SJCRH30 (cell line): ENCODE measurements at places on chromosomes 3 and 15.

DNA sequence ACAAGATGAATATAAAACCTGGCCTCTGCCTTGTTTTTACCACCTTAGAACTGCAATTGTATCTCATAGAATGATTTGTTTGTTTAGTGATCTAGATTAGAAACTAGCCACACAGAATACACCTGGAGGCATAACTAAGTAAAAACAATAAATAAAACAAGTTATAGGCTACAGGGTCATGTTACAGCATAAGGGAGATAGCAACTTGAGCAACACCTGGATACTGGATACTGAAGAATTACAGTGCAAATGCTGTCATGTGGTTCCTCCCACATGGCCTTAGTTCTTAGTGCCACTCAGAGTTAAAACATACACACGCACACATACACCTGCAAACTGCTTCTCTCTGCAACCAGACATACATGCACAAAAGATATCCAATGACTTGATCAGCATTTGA, 563.4 kb upstream of the DPPA4 start:
- no peak for DNase-seq

GRCh38 chr3:170081079-170081741, 43.4 kb downstream of the GPR160 start:
- DNase-seq: no peak

DNA sequence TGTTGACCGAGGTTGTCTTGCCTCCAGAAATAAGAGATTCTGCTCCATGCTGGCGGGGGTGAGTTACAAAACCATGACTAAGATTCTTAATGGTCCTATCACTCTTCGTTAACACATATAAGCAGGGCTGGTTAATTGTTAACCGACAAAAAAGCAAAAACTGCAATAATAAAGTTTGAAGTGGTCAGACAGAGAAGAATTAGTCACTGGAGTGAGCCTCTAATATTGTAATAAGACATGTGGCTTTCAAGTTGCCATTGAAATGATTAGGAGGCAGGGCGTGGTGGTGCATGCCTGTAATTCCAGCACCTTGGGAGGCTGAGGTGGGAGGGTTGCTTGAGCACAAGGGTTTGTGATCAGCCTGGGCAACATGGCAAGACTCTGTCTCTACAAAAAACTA, 78.4 kb upstream of the NR2F2 start:
- DNase-seq: no peak

GRCh38 chr3:5485427-5485826, 297.9 kb downstream of the EDEM1 start:
- no peak for DNase-seq

DNA sequence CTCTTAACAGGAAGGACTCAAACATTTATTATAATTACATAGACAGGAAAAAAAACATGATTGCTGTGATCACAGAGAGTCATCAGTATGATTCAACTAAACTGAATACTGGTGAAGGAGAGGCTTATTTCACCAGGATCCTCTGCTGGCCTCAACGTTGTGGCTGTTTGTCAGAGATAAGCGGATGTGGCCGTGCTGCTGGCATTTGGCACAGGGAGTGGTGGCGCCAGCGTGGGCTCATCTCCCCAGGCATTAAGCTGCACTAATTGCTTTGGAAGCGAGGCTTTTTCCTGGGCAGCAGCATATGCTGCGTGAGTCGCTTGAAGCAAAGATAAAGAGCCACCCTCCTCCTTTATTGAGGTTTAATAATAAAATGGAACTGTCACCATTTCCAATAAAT, 306.7 kb downstream of the LRTM1 start:
- no peak for DNase-seq

DNA sequence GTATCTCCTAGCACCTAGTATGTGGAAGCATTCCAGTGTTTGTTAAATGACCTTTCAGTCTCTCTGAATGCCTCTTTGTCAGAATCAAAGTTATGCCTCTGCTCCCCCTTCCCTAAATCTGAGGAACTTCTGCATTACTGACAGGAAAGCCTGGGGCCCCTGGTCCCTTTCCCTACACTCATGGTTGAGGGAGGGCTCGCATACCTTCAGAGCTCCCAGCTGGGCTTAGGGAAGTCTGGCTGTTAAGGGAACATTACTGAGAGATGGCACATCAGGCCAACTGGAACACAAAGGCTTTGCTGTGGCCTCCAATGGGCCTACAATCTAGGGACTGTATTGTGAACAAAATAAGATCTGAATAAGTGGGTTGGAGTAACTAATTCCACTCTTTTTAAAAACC, 10.3 kb downstream of the PKM start:
- DNase-seq: no peak

- DNase-seq: peak; percentile 81
Measured at GRCh38 chr3:14548321-14548729, 8.2 kb upstream of the GRIP2 start.

GRCh38 chr3:174276826-174277225, 582.3 kb upstream of the NAALADL2 start:
- no peak for DNase-seq

- DNase-seq: no peak
Measured at GRCh38 chr3:195025056-195025883, 245.7 kb downstream of the XXYLT1 start.

DNA sequence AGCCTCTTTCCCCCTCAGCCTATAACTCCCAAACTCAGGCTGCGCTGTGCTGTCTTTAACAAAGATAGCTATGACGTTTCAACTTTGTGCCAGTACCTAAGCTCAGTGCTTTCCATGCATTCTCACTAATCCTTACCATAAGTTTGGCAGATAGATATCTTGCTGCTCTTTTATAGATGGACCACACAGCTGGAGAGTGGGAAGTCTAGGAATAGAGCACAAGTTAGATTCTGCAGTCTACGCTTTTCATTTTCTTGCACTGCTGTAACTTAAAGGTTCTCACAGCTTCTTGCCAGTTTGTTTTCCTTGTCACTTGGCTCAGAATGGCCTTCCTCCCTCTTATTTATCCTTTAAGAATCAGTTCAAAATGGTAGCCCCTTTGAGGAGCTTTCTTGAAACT, 468.8 kb downstream of the CNTN4 start:
- DNase-seq: no peak

GRCh38 chr15:59203008-59203407, 3.6 kb upstream of the LDHAL6B start:
- DNase-seq: no peak

GRCh38 chr3:42520336-42520735, 17.9 kb downstream of the VIPR1 start:
- DNase-seq: no peak

GRCh38 chr3:193640728-193641439, 47.9 kb downstream of the OPA1 start:
- DNase-seq: no peak

DNA sequence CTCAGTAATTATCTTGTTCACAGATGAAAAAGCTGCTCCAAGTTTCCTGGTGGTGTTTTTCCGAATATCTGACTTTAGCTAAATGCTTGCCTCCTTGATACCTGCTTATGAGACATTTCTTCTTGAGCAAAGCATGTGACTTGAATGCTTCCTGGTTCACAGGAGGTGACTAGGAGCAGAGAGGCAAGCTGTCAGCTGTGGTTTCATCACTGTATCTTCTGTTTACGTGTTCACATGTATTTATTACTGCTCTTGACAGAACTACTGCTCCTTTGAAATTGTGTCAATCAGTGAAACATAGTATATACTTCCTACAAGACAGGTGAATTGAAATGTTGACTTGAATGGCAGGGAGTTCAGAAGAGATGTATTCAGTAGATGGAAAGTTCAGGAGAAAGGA, 8.9 kb upstream of the SPPL2A start:
- no peak for DNase-seq

GRCh38 chr3:130901463-130902204, 7.8 kb downstream of the ATP2C1 start:
- DNase-seq: no peak

DNA sequence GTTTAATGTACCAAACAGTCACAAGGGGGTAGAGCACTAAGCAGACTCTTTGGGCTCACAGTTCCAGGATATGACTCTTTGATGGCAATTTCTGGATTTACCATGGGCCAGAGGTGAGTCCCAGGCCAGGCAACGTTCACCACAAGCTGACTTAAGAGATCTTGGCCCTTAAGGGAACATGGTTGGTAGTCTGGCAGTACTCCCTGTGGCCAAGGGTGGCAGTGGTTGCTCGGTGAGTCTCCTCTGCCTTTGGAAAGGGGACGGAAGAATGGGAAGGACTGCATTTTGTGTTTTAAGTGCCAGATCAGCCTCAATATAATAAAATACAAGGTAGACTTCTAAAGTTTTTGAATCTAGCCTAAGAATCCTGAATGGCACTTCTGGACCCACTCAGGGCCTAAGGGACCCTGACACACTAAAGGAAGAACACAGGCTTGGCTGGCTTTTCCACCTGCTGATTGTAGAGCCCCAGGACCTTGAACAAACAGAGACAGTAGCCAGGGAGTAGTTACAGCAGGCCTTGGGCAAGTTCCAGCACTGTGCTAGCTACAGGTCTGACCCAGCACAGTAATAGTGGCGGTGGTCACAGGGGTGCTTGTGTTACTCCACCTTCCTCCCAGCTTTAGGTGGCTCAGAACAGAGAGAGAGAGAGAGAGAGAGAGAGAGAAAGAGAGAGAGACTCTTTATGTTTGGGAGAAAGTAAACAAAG, 730.7 kb upstream of the ALCAM start:
- DNase-seq: no peak

DNA sequence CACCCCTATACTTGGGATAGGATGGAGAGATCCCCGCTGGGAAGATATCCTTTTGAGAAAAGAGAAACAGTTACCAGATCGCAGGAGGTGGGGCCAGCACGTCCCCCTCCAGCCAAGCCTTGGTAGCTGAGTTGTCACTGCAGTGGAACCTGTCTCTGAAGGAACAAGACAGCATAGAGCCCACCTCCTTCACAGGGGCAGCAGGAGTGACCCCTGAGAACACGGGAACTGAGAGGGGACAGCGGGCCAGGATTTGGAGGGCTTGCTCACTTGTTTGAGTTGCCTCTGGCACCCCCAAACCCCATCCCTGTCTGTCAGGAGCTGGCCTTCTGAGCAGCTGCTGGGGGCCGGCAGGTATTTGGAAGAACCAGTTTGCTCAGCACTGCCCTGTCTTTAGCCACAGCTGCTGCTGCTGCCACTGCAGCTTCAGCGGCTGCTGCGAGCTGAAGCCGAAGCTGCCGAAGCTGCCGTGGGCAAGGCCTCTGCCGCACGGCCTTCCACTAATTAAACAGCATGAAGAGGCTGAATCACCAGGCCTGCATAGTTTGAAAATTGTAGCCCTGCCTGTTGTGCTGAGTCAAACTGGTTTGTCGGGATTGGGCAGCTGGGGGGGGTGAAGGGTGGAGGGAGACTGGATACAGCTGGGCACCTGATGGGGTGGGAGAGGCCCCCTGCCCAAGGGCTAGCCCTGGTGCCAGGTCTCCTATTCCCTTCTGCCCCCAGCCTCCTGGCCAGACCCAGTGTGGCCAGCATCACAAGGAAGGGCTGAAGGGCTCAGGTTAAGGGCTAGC, 4.0 kb downstream of the EPHB3 start:
- DNase-seq: peak; percentile 72

DNA sequence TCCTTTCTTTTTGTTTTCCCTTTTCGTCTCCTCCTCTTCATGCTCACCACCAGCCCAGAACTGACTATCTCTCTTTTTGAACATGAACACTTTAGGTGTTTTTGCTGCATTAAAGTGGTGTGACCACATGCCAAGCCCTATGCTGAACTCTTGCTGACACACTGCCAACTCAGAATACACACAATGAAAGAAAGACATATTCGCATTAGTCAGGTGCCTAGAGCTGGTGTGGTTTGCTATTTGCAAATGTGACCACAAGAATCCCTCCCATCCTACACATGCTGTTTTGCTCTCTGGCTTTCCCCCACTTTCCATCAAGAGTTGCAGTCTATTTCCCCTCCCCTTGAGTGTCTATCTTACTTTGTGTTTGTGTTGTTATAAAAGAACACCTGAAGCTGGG, 967.8 kb upstream of the CFAP20DC start:
- DNase-seq: peak; percentile 10

DNA sequence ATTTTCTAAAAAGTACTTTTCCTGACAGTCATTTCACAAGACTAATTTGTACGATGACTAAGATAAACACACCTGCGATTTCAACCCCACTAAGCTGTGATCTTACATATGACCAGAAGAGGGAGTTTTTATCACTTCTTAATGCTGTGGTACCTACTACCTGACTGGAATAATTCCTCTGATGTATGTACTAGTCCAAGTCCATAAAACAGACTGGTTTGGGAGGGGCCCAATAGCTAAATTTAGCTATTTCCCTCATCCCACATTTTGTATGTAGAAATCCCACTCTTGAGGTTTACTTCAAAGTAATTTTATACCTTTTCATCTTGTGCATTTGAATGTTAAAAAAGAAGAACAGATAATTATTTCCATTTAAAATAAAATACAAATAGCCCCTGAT, 49.7 kb upstream of the SCAANT1 start:
- DNase-seq: peak; percentile 9

DNA sequence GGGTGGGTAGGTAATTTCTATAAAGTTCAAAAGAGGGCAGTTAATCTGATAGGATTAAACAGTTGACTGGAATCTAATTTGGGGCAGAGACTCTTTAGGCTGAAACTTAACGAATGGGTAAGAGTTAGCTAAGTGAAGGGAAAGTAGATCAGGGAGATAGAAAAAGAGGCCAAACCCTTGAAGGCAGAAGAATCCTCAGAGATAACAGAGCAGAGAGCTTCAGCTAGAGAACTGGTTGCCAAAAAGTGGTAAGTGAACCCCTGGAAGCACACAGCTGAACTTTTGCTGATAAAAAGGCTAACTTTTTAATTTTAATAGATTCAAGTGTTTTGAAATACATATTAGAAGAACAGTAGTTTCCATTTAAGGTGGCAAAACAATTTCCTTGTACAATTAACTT, 99.2 kb downstream of the FHIT start:
- no peak for DNase-seq

DNA sequence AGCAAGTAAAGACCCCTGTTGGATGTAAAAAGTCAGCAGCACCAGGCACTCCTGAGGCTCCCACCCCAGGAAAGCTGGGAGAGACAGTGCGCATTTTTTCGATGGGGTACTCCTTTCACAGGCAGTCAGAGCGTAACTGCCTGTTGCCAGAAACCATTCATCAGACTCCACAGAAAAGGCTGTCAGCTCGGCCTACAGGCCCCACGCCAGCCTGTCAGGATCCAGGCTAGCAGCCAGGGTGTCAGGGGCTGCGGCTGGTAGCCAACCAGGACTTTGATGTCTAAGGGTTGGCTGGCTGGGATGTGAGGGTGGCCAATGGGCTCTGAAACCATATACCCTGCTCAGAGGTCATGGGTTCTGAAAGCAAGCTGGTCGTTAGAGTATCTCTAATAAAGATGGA, 164.5 kb downstream of the WNT5A start:
- no peak for DNase-seq

GRCh38 chr3:67083277-67083676, 85.2 kb downstream of the KBTBD8 start:
- DNase-seq: peak; percentile 10

- DNase-seq: no peak
Measured at GRCh38 chr15:31461911-31462480, 135.4 kb downstream of the KLF13 start.

DNA sequence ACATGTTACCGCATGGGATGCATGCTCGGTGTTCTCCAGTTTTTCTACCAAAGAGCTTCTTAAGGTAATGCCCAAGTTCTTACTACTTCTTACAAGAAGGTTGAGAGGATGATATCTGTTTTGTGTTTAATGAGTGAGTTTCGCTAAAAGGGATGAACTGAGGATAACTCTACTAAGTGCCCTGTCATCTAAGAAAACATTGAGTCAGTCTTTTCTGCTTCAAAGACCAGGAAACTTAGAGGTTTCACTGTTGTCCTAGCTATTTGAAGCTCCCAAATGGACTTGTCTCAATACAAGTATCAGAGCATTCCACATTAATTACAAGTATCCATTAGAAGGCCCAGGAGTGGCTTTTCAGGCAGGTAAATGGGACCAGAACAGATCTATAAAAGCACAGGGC, 296.2 kb downstream of the KBTBD8 start:
- DNase-seq: no peak
